ENCODE measurements at places on chromosomes 11 and 22.

DNA sequence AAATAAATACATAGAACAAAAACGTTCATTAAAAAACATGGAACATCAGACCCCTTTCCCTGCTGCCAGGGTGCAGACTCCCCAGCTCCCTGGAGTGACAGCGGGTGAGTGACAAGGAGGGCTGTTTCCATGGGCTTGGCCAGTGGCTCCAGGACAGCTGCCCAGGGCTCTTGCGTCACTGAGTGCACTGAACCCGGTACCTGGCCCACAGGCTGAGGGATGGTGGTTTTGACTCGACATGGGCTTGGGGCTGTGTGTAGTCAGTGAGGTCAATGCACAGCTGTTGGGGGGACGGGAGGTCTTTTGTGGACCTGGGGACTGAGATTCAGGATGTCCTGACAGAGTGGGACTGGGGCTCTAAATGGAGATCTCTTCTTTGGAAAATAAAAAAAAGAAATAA lies 142.1 kb upstream of the B3GAT1 start:
- DNase-seq: no peak

DNA sequence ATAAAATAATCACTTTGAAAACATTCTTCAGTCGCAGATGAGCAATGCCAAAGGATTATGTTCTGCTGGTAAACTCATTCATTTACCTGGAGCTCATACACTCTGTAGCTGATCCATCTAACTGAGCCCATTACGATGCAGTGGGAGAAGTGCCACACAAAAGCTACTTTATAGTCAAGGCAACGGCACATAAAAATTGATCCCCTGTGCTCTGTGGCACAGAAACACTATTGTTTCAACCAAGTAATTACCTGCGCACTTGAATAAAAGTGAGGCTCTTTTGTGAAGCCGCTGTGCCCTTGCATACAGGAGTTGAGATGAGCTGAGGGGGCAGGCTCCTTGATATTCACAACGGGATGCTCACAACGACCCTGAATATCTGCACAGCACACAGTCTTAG lies 7.2 kb downstream of the DKK3 start:
- no peak for DNase-seq

GRCh38 chr11:23778971-23779370 lies 717.9 kb upstream of the LUZP2 start:
- no peak for DNase-seq

DNA sequence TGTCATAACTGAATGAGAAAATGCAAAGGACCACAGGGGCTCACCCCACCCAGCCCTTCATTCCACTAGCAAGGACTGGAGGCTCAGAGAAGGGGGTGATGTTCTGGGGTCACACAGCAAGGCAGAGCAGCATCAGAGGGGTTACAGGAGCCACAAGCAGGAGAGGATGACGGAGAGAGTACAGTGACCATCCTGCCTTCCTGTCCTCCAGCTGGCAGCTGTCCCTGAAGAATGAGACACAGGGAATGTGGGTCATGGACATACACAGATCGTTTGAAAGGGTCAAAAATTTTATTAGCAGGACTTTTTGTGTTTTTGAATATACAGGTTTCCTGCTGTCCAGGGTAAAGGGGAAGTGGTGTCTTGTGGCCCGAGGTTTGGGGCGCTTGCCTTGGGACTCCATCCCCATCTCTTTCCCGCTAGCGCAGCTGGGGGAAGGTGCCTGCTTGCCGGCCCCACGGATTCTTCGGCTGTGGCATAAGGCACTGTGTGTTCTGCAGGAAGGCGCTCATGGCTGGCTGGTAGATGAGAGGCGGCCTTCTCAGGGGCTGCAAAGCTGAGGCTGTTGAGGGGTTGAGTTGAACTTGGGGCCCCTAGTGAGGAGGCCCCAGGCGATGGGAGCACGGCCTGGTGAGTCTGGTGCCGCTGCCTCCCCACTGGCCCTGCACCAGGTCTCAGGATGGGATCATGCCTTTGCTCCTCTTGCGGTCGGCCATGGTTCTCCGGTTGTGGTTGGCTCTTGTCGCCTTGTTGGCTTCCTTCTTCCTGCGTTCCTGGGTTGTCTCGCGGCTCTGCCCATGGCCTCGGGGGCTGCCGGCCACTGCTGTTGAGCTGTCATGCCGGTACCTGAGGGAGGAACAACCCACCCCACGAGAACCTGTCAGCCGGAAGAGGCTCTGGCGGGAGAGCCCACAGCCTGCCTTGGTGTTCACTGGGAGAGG lies 21.4 kb downstream of the UQCR10 start:
- DNase-seq: no peak

DNA sequence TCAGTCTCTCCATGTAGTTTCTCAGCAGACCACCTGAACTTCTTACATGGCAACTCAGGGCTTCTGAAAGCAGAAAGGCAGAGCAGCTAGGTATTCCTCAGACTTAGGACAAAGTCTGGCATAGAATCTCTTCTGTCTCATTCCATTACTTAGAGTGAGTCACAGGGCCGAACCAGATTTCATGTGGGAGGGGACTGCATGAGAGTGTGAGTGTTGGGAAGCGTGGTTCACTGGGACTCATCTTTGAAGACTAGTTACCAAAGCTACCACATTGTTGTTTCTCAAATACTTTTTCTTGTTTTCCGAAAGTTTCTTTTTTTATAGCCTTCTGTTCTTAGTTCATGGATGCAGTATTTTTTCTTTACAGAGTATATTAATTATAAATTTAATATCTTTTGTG lies 36.1 kb upstream of the SCN3B start:
- DNase-seq: no peak

- no peak for DNase-seq
Measured at GRCh38 chr11:30586251-30587144, at the start of gene MPPED2. Gene MPPED2, minus strand, starts transcription at chr11:30586353. Its CDS starts 5,980 bp downstream, at chr11:30580373.

DNA sequence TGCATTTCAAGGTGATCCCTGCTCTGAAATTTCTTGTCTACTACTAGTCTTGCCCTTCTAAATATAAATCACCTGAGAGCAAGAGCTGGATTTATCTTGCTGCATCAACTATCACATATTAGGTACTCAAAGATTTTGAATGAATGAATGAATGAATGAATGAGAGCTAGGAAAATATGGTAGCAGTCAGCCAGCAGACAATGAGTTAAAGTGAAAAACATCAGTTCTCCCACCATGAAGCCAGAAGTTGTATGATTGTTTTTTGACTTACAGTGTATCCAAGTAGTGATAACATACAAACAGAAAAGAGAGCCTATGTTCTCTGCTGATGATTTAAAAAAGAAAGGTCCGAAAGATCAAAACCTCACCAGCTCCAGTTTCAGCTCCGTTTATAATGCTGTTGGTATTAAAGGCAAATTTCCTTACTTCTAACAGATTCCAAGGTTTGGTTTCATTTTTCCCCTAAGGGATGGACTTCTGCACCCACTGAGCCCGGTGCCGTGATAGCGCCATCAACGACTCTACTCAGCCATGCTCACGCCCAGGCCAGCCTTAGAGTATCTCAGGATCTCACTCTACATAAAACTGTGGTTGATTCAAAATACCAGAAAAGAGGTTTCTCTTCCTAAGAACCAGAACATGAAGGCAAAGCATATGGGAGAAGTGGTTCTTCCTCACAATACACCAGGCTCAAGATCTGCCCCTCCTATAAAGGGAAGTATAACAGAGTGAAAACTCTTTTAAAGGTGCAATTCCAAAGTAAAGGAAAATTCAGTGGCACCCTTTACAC lies 92.0 kb downstream of the SGSM3 start:
- peak; percentile 16 for DNase-seq

- no peak for DNase-seq
Measured at GRCh38 chr22:36343070-36343719, 44.6 kb downstream of the MYH9 start.

DNA sequence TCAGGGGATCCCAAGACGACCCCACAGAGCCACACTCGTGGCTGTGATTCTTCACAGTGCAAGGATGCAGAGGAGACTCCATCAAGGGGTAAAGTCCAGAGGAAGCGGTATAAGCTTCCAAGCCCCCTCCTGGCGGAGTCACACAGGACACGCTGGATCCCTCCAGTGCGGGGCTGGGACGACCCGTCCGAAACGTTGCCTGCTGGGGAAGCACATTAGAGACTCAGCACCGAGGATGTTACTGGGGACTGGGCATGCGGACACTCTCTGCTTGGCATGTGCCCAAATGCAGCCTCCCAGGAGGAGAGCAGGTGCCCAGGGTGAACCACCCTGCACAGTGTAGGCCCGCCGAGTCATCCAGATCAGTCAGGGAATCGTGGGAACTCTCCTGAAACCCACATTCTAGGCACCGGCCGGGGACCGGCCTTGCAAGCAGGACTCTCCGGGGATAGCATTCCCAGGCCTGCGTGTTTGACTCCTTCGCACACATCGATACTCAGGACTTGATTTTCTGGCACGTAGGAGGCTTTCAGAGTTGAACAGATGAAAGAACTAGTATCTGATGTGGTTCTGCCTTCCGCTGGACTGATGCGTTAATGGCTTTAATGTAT lies 229.8 kb downstream of the TBC1D22A start:
- no peak for DNase-seq

DNA sequence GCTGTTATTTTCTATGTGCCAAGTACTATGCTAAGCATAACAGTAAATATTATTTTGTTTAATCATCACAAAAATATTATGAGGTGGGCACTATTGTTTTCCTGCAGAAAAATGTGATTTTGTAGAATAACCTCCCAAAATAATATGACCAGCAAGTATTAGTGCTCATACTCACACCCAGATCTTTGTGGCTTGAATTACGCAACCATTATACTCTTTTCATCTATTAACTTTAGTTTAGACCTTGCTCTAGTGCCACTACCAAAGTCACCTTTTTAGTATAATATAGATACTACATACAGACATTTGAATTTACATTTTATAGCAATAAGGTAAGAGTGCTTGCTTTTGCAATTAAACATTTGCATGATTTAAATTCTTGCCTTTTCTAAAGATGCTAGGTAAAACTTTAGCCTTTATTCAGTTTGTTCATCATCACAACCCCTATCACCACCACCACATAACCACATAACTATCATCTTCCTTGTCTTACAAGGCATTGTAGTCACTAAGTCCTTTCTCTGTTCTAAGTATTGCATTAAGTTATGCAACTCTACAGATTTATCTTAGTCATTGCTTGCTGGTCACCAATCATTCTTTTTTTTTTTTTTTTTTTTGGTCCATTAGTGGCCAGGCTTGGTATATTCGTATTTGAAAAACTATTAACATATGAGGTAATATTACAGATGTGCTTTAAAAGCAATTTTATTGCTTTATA lies 68.4 kb downstream of the GAS2 start:
- no peak for DNase-seq

- no peak for DNase-seq
Measured at GRCh38 chr11:131511794-131512193, 141.4 kb downstream of the NTM start.

- peak; percentile 34 for DNase-seq
Measured at GRCh38 chr11:35305670-35306382, 113.5 kb downstream of the SLC1A2 start.
